ENCODE measurements at places on chromosomes 12 and 14. TPM values are rescaled to one million over a fixed set of nuclear protein-coding genes. Genes with fewer than 3 reads are reported as not detected.

Gene MIPOL1
- total RNA-seq, result 12.1 TPM

Gene CLEC4D
- 1.4 TPM for total RNA-seq

Gene CLEC6A
- 3.4 TPM for total RNA-seq

Gene RASSF8
- total RNA-seq, result 62.1 TPM

Gene TSPAN19
- 6.6 TPM for total RNA-seq

Gene ZDHHC22
- total RNA-seq, result not detected

Gene KLHL33
- total RNA-seq, result 0.47 TPM

Gene TPH2
- total RNA-seq, result not detected

DNA sequence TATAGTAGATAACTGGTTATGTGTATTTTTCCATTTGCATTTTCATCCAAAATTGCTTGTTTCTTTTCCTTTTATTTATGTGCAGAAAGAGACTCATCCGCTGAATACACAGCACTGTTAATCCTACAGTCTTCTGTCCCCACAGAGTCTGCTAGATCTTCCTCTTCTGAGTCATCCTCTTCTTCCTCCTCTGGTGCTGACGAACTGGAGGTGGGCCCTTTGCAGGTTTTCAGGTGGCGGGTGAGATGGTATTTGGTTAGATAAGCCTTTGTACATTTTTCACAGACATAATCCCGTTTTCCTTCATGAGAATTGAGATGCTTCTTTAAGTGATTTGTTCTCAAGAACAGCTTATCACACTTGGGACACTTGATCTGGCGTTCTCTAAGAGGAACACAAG, 26.8 kb downstream of the PRDM4 start:
- no peak for DNase-seq

DNA sequence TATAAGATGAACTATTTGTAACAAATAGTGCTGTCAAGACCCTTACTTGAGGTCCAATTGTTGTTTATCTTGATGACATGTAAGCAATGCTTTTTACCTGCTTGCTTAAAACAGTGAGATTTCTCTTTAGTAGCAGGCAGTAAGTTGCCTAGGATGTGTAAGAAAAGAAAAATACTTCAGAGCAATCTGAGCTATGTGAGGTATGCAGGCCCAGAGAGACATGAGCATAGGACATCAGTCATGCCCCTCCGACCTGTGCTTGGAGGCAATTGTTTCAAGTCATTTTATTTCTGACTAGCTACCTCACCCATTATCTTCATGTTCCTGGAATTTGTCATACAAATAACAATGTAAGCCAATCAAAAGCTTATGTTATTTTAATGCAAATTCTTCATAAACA, 930.6 kb upstream of the FBXO33 start:
- DNase-seq, result no peak

- no peak for DNase-seq
Measured at GRCh38 chr12:114321524-114321923, 84.4 kb downstream of the TBX5 start.

DNA sequence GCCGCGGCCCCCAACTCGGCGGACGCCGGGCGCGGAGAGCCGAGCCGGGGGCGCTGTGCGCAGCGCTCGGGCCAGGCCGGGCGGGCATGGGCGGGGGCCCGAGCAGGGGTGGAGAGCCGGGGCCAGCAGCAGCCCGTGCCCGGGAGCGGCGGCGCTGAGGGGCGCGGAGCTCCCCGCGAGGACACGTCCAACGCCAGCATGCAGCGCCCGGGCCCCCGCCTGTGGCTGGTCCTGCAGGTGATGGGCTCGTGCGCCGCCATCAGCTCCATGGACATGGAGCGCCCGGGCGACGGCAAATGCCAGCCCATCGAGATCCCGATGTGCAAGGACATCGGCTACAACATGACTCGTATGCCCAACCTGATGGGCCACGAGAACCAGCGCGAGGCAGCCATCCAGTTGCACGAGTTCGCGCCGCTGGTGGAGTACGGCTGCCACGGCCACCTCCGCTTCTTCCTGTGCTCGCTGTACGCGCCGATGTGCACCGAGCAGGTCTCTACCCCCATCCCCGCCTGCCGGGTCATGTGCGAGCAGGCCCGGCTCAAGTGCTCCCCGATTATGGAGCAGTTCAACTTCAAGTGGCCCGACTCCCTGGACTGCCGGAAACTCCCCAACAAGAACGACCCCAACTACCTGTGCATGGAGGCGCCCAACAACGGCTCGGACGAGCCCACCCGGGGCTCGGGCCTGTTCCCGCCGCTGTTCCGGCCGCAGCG, 639 bp downstream of the FZD10 start:
- no peak for DNase-seq

GRCh38 chr12:40188558-40189320, 36.1 kb upstream of the LRRK2 start:
- DNase-seq, result no peak

DNA sequence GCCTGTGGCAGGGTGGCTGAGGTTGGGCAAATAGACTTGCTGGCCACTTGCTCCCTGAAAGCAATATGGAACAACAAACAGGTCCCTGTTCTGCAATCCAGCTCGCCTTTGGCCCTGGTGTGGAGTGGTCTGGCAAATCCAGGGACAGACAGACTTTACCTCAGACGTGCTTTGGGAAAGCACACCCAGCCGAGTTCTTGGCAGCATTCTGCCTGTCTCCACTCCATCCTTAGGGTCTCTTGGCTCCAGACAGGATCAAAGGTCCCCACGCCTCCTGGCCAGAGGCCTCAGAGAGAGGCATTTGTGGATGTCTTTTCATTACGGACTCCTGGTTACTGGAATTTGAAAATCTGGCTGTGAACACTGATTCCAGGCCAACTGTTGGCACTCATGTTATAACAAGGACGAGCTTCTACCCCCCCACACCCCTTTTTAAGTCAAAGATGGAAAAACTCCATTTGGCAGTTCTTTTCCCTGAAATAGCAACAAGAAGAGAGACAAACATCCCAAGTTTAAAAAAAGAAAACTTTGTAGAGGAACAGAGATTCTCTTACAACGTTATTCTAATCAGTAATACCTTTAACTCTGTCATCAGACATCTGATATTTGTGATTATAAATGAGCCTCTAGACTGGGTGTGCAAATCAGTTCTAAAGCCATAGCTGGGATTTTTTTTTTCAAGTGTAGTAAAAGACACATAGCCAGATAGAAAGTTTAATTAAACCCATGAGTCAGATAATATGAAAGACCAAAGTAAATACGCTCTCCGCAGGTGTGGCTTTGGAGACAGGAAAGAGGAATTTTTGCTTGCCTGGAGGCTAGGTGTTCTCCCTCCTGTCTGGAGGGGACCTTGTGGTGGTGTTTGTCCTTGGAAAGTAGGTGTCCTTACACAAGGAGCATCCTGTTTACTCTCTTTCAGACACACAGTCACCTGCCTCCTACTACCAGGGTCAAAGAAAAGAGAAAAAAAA, 60.7 kb downstream of the GALNT8 start:
- DNase-seq, result no peak

GRCh38 chr14:68828698-68829097, 35.8 kb upstream of the ZFP36L1 start:
- DNase-seq, result no peak

GRCh38 chr14:34496679-34497513, 34.9 kb upstream of the SPTSSA start:
- DNase-seq, result peak; percentile 48

DNA sequence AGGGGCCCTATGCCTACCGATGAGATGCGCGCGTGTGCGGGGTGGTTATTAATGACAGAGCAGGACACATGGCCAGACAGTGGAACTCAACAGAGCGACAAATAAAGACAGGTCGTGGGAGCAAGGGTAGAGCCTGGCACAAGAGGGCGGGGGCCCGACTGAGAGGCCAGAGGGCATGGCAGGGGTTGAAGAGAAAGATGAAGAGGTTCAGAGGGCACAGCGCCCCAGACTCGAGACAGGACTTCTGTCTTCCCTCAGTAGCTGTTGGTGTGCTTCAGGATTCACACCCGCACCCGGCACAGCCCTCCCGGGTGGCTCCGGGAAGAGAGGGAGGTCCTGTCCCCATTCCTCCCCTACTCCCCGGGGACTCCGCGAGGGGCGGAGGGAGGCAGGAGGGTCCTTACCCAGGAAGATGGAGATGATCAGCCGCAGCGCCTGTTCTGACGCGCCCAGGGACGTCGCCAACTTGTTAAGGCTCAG, 366 bp downstream of the LPCAT3 start:
- DNase-seq, result no peak

DNA sequence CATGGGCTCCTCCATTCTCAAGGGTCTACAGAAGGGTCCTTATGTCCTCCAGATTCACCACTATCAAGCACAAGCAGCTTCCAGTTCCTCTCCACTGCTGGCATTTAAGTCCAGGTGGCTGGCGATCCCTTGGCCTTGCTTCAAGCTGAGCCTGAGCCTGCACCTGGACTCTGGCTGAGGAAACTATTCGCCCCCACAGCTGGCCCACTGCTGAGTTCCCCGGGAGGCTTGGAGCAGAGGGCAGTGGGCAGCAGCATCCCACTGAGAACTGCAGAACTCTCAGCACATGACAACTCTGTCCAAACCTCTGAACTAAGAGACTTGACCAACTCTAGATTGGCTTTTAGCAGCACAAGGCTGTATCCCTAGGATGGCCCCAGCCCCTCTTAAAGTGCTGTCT, 11.3 kb upstream of the RABGGTA start:
- no peak for DNase-seq

DNA sequence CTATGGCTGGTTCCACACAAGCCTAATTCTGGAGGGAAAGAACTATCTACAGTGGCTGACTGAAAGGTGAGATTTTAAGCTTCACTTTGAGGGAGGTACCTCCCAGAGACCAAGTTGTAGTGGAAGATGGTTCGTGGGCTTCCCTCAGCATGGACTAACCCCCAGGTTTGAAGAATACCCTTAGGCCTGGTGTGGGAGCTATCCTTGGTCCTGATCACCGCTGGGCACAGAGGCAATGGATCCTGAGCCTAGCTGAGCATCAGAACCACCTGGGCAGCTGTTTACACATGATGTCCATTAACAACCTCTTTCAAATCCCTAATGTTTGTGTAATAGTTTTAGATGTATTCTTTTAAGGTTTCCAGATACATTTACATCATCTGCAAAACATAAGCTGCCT, 10.3 kb downstream of the DAO start:
- no peak for DNase-seq

GRCh38 chr12:79826267-79827128, 108.4 kb downstream of the PPP1R12A start:
- DNase-seq, result no peak

- DNase-seq, result no peak
Measured at GRCh38 chr12:117896009-117896408, 72.8 kb downstream of the KSR2 start.

DNA sequence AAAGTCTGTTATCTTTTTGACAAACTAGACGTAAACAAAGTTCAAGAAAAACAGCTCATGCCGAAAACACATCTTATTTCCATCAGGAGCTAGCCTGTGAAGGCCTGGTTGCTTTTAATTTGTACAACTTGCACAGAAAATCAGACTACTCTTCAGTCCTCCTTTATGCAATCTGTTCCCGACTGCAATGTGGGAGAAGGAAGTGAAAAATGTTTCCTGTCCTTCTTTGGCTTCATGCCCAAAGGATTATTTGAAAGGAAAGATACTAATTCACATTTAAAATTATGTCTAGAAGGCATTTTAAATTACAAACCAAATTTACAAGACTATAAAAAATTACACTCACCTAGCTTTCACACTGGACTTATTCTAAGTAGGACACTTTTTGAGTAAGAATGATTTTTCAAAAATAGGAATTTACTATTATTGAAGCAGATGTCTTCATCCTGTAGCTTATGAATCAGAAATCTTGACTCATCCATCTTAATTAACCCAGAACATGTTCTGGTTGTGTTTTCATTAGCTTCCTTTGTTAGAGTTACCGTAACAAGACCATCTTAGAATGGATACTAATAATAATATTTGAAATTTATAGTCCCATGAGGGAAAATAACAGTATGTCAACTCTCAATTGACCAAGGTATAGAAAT, 272.6 kb downstream of the PRKD1 start:
- DNase-seq, result no peak

GRCh38 chr14:78307671-78308070, 137.5 kb downstream of the NRXN3 start:
- no peak for DNase-seq

GRCh38 chr14:66284346-66284745, 201.8 kb upstream of the CCDC196 start:
- no peak for DNase-seq

- DNase-seq, result no peak
Measured at GRCh38 chr12:19410211-19410610, 29.1 kb upstream of the AEBP2 start.

DNA sequence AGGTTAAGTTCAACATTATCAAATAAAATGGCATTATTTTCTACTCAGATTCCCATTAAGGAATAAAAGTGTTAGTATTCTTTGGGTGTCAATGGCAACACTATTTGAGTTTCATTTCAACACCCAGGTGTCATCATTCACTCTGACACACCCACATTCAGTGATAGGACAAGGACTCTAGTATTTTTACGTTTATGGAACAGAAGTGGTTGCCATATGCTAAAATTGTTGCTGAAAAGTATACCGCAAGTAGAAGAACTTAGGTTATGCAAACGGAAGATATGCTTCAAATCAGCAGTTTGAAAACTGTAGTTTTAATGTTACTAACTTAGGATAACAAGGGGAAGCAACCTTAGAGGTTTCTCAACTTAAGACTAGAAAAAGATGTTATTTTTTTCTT, 20.0 kb upstream of the SGPP1 start:
- no peak for DNase-seq

GRCh38 chr14:69268223-69268622, 8.3 kb downstream of the GALNT16 start:
- DNase-seq, result no peak

DNA sequence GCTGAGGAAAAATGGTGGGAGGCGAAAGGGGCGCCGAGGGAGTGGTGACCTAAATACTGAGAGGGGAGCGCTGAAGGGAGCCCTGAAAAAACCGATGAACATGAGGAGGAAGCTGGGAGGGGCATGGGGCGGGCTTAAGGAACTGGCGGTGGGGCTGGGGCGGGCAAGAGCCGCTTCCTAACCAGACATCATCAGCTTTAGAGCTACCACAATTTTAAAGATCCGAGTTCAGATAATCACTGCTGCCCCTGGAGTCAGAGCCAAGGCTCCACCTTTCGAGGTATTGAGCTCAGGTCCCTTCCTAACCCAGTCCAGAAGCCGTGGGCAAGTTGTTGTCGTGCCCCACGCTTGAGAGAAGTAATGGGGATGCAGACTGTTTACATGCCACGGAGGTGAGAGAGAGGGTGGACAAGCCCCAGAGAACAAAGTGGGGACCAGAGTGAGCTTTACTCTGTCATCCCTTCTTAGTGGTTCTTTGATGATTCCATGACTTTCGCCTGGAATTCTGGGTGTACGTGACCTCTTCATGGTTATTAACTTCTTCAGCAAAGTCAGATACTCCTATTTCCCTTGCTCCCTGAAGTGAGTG, 393 bp downstream of the ORMDL2 start:
- no peak for DNase-seq

DNA sequence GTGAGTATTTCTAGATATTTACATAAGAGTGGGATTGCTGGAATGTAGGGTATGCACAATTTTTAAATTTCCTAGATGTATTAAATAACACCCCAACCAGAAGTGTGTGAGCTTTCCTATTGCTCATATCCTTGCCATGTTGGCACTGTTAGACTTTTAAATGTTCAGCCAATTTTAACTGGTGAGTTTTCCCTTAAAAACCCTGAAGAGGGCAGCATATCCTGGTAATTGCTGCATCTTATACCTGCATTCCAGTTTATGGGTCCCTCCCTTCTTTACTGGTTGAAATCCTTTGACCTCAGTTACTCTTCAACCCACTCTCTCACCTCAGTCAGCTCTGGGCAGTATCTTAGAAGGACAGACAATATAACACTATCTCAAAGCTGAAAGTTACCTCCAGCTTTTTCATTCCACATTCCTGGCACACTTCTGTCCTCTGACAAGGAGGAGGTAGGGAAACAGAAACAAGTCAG, 270.6 kb downstream of the PAWR start:
- DNase-seq, result no peak

- no peak for DNase-seq
Measured at GRCh38 chr12:3966376-3966775, 93.2 kb upstream of the PARP11 start.

Data from lower lobe of right lung (tissue), 2 donors.